ENCODE measurements at places on chromosomes 5 and 9.

GRCh38 chr5:178644826-178645545 is 18.1 kb upstream of the CLK4 start:
- DNase-seq = peak; percentile 51

GRCh38 chr5:150723845-150724244 is 23.0 kb upstream of the RBM22 start:
- no peak for DNase-seq

DNA sequence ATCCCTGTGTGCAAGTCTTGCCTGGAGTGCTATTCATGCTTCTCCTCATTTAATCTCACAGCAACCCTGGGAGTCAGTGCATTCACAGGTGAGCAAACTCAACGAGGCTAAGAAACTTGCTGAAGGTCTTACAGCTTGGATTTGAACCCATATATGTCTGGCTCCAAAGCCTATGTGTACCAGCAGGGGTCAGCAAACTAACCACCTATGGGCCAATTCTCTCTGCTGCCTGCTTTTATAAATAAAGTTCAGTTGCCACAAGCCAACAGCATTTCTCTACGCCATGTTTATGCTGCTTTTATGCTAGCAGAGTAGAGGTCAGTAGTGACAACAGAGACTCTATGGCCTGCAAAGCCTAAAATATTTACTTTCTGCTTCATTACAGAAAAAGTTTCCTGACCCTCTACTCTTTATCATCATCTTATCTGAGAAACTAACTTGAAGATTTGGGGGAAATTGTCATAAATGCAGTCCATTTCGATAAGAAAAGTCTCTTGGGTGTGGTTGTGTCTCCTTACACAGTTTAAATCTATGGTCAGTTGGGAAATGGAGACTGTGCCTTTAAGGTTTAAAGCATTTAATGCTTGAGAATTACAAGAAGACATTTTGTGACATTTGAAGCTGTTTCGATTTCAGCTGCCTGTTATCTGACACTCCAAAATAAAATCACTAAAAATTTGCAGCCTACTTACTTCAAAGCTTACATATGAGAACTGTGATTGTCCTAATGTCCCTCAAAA is 137.7 kb downstream of the PRELID2 start:
- peak; percentile 30 for DNase-seq

GRCh38 chr9:15287309-15287708 is 19.7 kb downstream of the TTC39B start:
- DNase-seq = no peak

- no peak for DNase-seq
Observed at GRCh38 chr5:14243766-14244165, 100.6 kb downstream of the TRIO start.

- DNase-seq = peak; percentile 39
Observed at GRCh38 chr5:40904205-40904993, 4.9 kb upstream of the C7 start.

- DNase-seq = no peak
Observed at GRCh38 chr9:77661566-77662085, 13.5 kb upstream of the GNA14 start.

DNA sequence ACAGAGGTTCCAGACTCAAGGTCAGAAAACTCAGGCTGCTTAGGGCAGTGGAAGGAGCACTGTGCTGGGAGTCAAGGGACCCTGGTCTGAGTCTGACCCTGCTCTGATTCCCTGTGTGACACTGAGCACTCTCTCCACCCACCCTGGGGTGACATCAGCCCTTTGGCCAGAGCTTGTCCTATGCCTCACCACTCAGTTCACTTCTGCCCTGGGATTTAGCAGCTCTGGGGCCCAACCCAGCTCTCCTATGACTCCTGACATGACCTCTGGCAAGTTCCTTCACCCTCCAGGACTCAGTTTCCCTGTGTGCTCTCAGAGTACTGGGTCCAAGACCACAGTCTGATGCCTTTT is 63.9 kb downstream of the FAM114A2 start:
- no peak for DNase-seq

- DNase-seq = no peak
Observed at GRCh38 chr9:30609713-30610112, 1774.7 kb upstream of the ACO1 start.

GRCh38 chr9:27129221-27129620 is 20.2 kb downstream of the TEK start:
- DNase-seq = no peak

- no peak for DNase-seq
Observed at GRCh38 chr5:149216496-149216895, 55.2 kb upstream of the AFAP1L1 start.

GRCh38 chr5:73564675-73565074 is 764 bp downstream of the ANKRA2 start:
- no peak for DNase-seq

All from fibroblast of skin of right quadriceps (primary cell).